SJSA1 (cell line): ENCODE measurements at places on chromosomes 7 and 10.

DNA sequence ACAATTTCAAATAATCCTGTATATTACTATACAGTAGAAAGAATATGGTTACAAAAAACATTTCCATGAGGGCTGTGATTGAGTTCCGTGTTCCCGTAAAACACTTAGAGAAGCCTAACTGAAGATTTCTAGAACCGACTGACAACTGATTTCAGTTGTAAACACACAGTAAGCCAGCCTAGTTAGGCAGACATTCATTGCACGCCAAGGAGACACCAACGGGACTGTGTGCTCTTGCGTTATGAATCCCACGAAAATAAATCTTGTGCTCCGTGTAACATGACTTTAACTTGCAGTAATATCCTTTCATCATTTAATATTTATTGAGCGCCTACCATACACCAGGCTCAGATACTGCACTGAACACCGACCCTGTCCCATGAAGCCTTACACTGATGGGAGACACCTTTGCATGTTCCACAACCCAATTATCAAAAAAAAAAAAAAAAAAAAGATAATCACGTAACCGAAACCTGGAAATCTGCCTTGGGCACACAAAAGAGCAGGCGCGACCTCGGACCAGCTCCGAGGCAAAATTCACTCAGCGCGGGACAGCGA is 420 bp upstream of the KLHL7 start:
- no peak for DNase-seq

DNA sequence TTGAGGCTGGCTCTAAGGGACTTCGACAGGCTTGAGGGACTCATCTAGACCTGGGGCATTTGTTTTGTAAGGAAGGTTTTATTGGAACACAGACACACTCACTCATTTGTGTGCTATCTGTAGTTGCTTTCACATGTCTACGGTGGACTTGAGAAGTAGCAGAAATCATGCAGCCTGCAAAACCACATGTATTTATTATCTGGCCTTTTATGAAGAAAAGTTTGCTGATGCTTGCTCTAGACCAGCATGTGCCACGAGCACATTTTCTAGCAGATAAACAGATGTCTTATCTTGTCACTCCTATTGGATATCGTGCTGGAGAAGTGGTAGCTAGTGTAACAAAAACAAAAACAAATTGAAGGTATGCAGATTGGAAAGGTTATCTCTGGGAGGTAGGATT is 9.8 kb downstream of the UPP1 start:
- DNase-seq: no peak

- no peak for DNase-seq
These were observed 683 bp downstream of the INSIG1 start for GRCh38 chr7:155298288-155298833.

GRCh38 chr7:43240565-43240964 is 128.1 kb downstream of the HECW1 start:
- no peak for DNase-seq

DNA sequence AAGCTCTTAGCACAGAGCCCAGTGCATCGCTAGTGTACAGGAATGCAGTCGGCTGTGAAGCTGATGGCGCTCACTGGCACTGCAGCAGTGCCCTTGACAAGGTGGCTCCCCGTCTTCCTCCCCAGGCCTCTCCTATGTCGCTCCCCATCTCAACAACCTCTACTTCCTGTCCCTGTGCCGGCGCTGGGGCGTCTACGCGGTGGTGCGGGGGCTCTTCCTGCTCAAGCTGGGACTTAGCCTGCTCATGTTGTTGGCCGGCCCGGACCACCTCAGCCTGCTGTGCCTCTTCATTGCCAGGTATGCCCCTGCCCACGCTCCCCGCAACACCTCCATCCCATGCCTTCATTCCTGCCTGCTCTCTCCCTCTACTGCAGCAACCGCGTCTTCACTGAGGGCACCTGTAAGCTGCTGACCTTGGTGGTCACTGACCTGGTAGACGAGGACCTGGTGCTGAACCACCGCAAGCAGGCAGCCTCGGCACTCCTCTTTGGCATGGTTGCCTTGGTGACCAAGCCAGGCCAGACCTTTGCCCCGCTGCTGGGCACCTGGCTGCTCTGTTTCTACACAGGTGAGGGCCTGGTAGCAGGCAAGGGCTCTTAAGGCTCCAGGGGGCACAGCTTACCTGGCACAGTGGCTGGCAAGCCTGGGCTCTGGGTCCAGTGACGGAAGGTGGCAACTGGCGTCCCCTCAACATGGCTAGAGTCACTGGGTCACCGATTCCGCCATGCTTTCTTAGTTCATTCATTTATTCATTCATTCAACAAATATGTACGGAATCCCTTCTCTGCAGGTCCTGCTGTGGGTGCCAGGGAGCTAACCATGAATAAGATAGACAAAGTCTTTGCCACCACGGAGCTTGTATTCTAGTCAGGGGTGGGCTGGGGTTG is 22.3 kb upstream of the C10orf95 start:
- DNase-seq: no peak

GRCh38 chr7:33107136-33108066 is 1.8 kb downstream of the RP9 start:
- DNase-seq: no peak

DNA sequence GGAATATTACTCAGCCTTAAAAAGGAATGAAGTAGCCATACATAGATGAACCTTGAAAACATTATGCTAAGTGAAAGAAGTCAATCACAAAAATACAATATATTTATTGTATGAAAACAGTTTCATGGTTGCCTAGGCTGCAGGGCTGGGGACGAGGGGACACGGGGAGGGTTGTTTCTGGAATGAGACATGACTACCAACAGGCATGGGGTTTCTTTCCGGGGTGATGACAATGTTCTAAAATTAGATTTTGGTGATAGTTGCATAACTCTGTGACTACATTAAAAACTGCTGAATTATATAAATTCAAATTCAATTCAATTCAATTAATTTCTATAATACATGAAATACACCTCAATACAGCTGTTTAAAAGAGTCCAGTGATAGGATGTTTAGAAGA is 88.0 kb downstream of the ARHGAP22 start:
- no peak for DNase-seq

- DNase-seq: peak; percentile 50
These were observed 81.1 kb upstream of the FZD1 start for GRCh38 chr7:91182819-91183764.

DNA sequence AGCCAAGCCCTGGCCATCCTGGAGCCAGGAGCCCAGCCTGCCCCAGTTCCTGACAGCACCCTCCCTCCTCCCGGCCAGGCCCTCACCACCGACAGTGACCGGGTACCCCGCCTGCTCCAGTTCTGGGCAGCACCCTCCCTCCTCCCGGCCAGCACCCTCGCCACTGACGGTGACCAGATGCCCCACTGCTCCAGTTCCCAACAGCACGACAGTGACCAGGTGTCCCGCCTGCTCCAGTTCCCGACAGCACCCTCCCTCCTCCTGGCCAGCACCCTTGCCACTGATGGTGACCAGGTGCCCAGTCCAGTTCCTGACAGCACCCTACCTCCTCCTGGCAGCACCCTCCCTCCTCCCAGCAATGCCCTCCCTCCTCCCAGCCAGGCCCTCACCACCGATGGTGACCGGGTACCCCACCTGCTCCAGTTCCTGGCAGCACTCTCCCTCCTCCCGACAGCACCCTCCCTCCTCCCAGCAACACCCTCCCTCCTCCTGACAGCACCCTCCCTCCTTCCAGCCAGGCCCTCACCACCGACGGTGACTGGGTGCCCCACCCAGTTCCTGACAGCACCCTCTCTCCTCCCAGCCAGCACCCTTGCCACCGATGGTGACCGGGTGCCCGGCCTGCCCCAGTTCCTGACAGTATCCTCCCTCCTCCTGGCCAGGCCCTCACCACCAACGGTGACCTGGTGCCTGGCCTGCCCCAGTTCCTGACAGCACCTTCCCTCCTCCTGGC is 40.3 kb downstream of the VIPR2 start:
- no peak for DNase-seq

- DNase-seq: no peak
These were observed 7.5 kb downstream of the MRPL32 start for GRCh38 chr7:42939457-42940240.

- DNase-seq: no peak
These were observed 722.9 kb downstream of the GRM8 start for GRCh38 chr7:126529833-126530232.

GRCh38 chr10:125559210-125559609 is 123.8 kb downstream of the TEX36 start:
- no peak for DNase-seq

DNA sequence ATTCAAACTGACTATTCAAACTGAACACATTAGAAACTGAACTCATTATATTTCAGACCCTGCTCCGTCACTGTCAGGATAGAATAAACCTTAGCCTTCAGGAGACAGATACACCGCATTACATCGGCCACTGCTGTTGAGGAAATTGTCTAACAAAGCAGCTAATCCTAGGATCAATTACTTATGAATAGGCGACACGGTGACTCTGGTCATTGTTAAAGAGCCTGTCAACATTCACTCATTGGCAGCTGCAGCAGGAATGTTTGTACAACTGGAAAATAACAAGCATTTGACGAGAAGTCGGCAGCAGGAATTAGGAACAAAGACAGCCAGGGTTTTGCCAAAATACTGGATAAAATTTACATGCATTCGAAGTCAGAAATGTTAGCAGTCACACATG is 112.0 kb upstream of the MKX start:
- no peak for DNase-seq

GRCh38 chr7:98085674-98086073 is 21.0 kb upstream of the LMTK2 start:
- DNase-seq: no peak

- DNase-seq: no peak
These were observed 51.0 kb upstream of the ELN start for GRCh38 chr7:73976761-73977618.

- DNase-seq: no peak
These were observed 14.9 kb upstream of the ADGRA1 start for GRCh38 chr10:133072720-133073390.

DNA sequence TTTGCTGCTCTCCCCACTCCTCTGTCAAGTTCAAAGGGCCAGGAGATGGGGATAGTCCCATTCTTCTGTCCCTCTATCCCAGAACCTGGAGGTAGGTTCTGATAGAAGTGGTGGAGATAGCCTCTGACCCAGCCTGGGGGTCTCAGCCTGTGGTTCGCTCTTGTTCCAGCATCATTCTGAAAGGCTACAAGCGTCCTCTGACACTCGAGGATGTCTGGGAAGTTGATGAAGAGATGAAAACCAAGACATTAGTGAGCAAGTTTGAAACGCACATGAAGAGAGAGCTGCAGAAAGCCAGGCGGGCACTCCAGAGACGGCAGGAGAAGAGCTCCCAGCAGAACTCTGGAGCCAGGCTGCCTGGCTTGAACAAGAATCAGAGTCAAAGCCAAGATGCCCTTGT is 14.5 kb downstream of the ABCC2 start:
- no peak for DNase-seq

DNA sequence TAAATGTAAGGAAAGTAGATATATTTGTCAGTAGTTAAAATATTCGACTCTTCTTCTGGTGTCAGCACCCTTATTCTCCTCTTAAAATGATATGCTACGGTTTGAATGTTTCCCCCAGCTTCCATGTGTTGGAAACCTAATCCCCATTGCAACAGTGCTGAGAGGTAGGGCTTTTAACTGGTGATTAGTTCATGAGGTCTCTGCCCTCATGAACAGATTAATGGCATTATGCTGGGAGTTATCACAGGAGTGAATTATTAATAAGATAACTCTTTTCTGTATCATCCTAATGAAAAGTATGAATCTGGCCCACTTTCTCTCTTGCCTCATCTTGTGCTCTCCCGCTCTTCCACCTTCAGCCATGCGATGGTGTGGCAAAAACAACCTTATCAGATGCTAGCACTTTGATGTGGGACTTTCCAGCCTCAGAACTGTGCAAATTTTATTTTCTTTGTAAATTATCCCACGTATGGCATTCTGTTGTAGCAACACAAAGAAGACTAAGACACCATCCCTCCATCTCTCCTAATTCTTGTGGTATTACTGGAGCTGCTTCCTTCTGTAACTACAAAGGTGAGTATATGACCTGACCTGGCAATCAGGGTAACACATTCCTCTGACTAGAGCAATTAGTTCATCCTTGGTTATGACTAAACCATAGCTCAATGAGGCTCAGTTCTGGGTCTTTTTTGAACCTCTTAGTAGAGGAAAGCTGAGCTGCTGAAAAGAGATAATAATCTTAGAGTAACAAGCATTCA is 171.1 kb upstream of the TMEM196 start:
- no peak for DNase-seq

DNA sequence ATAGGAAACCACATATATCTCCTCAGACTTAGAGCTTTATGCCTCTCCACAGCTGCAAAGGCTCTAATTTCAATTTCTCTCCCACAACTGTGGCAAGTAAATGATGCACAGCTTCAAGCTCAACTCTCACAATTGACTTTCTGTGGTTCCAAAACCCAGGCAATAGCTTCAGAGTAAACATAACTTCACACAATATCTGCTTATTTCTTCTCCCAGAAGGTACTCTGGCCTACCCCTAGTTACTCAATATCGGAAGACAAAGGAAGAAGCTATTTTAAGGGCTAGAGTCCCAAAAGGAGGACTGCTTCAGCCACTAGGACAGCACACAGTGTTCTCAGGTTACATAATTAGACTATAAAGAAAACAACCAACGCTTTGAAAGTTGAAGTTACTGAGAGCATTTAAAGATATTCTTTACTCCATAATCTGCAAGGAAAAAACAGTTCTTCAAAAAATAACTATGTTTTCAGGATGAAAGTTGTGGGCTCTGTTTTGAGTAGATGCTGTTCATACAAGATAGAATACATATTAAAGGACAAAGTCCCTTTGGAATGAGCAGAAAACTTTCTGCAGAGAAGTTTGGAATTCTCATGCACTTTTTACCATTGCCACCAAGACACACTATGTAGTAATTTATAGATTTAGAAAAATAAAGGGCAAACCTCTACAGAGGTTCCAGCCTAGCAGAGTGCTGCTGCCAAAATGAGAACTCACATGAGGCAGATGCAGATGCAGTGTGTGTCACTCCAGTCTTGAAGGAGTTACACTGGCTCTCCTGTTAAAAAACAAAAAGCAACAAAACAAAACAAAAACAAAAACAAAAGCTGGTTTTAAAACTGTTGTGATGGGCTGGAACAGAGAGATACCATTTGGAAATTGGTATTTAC is 81.8 kb downstream of the NT5C2 start:
- DNase-seq: peak; percentile 32

DNA sequence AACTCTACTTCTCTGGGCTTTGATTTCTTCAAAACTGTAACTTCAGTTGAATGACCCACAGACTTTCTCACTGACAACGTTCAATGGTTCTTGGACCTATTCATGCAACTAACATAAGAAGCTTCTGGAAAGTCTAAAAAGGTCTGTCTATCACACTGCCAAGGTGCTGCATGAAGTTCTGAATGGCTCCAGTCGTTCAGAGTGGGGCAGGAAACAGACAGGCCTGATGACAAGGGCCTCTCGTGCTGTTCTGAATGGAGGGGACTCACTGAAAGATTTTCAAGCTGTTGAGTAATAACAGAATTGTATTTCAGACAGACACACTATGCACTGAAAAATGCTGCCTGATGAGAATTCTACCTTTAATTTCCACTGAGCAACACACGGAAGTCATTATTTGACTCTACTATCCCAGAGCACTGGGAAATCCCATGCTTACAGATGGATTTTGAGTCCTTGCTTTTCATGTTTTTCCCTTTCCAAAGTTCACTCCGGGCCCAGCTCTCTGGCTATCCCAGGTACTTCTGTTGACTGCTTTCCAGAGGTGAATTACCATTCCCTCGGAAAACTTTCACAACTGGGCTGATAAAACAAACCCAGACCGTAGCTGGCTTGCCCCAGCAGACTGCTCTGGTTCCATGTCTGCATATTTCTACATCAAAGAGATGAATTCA is 204.9 kb upstream of the FRMD4A start:
- DNase-seq: no peak

- DNase-seq: peak; percentile 47
These were observed at the start of gene DENND11 for GRCh38 chr7:141702047-141702567. DENND11 (minus strand) TSS chr7:141702166; CDS start chr7:141702153, 13 bp downstream.
